ENCODE measurements at places on chromosomes 13 and 19.

GRCh38 chr19:17107546-17108452, 32.2 kb downstream of the MYO9B start:
- no peak for DNase-seq

DNA sequence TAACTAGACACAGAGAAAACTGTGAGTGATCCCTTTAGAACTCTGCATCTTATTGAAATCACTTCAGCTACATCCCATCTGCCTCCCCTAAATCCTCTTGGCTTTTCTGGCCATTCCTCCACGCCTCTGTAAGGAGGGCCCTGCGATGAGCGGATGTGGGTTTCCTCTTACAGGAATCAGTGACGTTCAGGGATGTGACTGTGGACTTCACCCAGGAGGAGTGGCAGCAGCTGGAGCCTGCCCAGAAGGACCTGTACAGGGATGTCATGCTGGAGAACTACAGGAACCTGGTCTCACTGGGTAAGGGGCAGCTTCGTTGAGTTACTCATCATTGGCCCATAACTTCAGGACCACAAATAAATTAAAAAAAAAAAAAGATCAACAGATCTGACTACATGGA, 18.5 kb downstream of the ZNF71 start:
- DNase-seq: no peak

DNA sequence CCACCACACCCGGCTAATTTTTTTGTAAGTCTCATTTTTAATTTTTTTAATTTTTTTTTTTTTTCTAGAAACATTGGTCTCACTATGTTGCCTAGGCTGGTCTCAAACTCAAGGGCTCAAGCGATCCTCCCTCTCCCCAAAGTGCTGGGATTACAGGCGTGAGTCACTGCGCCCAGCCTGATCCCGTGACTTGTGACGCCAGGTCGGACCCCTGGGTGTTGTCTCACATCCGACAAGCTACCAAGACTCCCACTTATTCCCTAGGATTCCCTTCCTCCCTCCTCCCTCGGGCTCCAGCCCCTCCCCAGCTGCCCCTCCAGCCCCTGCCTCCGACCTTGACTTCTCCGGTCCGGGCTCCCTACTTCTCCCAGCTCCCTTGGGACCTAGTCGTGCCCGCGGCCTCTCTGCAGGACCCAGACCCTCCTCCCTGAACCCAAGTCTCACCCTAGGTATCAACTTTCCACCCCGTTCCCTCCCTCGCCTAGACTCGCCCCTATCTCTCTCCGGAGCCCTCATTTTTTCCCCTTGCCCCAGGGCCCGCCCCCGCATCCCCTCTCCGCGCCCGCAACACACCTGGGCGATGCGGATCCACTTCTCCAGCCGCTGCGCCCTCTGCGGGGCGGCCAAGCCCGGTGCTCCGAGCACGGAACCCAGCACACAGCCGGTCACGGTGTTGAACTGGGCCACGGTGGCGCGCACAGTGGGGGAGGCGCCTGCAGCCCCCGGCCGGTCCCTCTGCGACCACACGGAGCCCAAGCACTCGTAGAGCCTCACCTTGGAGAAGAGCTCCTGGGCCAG, 13.1 kb downstream of the RGL3 start:
- peak; percentile 14 for DNase-seq

GRCh38 chr19:6820237-6820636, 47.7 kb downstream of the VAV1 start:
- DNase-seq: no peak

DNA sequence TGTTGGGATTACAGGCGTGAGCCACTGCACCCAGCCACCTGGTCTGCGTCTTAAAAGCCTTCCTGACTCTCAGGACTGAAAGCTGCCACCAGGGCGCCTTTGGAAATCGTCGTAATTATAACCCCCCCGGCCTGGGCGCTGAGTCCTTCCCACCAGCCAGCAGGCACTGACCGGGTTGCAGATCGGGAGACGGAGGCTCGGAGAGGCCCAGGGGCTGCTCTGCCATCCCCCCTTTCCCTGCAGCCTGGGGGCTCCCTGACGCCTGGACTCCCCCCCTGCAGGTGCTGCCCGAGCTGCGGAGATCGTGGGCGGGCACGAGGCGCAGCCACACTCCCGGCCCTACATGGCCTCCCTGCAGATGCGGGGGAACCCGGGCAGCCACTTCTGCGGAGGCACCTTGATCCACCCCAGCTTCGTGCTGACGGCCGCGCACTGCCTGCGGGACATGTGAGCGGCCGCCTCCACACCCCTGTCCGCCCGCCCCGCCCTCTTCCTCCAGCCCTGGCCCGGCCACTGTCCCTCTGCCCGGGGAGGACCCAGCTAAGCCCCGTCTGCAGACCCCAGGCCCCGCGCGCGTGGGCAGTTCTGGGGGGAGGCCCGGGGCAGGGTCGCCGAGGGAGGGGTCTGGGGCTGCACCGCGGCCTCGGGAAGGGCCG, 2.5 kb downstream of the PRTN3 start:
- no peak for DNase-seq
